ELR (cell line): ENCODE measurements at places on chromosomes 13 and 19.
A peak's percentile ranks its signal among the peaks of the same experiment; 100 is the strongest.

GRCh38 chr13:113765564-113765910, 6.5 kb downstream of the TMEM255B start:
- no peak for DNase-seq

GRCh38 chr13:97979051-97979450, 25.6 kb downstream of the IPO5 start:
- peak; percentile 65 for DNase-seq

DNA sequence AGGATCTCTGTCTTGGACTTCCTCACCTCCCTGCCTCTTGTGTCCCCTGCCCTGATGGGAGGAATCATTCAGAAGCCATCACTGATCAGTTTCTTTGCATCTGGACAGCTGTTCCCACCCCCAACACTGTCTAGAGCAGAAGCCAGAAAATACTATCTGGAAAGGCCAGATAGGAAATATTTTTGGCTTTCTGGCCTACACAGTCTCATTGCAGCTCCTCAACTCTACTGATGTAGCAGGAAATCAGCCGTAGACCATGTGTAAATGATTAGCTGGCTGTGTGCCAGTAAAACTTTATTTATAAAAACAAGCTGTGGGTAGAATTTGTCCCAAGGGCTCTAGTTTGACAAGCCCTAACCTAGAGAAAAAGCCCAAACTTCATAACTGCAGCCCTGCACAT, 5.6 kb downstream of the SIGLEC7 start:
- no peak for DNase-seq

DNA sequence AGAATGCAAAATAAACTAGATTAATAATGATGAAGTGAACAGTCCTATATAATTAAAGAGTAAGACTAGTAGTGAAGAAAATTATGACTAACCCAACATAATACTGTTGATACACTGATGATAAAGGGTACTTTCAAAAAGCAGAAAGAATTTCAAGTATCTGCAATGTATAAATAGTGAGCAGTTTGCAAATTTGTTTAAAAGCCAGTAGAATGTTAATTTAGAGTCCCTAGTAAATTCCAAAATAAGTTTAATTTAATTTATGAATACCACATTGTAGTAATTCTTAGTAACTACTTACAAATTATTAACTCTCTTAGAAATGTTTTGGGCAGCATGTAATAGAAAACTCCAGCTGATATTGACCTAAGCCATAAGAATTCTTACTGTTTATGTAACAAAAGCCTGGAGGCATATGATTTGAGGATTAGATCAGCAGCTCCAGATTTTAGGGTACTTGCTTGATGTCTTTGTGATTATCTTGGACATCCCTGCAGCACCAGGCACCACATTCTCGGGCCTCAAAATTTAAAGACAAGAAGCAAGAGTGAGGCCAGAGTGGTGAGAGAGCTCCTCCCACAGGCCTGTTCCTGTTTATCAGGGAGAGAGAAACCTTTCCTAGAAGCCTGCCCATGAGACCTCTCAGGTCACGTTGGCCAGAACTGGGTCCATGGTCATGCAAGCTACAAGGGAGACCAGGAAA, 67.6 kb upstream of the TDRD3 start:
- DNase-seq = peak; percentile 47

DNA sequence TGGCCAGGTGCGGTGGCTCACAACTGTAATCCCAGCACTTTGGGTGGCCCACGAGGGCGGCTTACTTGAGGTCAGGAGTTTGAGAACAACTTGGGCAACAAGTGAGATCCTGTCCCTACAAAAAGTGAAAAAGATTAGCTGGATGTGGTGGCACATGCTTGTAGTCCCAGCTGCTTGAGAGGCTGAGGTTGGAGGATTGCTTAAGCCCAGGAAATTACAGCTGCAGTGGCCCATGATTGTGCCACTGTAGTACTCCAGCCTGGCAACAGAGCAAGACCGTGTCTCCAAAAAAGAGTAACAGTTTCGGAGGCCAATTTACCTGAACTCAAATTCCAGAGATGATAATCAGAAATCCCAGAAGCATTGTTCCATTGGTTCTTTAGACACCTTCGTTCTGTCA, 4.4 kb downstream of the ZNF473 start:
- no peak for DNase-seq
